ENCODE measurements at places on chromosomes 4 and X.
A peak's percentile ranks its signal among the peaks of the same experiment; 100 is the strongest.

GRCh38 chr4:26861434-26862186, 969 bp downstream of the STIM2 start:
- DNase-seq, result peak; percentile 61

GRCh38 chr4:173076903-173077634, 91.5 kb upstream of the GALNT7 start:
- DNase-seq, result no peak

DNA sequence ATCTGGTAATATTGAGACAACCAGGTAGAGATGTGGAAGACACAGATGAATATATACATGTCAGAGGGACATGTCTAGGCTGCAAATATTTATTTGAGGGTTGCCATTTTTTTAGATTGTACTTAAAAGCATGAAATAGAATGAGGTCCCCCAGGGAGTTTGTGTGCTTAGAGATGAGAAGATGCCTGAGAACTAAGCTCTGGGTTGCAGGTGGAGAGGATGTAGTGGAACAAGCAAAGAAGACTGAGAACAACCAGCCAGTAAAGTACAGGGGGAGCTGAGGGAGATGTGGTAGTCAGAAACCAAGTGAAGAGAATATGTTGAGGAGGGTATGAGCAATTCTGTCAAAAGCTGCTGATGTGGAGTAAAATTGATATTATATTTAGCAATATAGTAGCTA, 95.6 kb upstream of the UNC5C start:
- DNase-seq, result no peak

DNA sequence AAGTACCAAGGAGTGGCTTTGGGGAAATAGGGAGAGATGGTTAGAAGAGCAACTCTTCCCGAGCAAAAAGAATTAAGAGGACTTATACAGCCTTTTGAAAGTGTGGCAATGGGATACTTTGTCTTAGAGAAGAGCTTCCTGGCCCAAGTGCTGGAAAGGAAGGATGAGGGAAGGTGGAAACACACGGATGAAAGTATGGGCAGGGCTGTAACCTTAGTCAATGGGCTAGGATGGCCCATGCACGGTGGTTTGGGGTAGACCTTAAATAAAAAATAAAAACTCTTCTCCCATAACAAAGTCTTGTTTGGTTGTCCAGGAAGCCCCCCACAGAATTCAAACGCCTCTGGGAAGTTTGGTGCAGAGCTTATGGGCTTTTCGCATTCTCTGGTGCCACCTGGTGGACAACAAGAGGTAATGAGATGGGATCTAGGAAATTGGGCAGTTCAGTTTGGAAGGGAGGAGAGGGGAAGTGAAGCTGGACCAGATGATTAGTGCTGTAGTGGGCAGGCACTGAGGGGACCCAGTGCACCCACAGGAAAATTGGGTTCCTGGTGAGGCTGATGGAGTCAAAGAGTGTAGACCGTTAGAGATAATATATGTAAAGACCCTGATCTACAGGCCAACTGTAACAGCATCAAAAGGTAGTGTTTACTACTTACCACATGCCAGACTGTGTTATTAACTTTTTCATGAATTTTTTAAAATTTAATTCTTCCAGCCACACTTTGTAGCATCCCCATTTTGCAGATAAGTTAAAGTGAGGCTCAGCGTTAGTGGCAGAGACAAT, 13.8 kb upstream of the ENOX2 start:
- no peak for DNase-seq

- DNase-seq, result no peak
These were observed 242.7 kb downstream of the MID1IP1 start for GRCh38 chrX:39043838-39044550.

GRCh38 chrX:1244164-1245076, 24.2 kb upstream of the CSF2RA start:
- no peak for DNase-seq

DNA sequence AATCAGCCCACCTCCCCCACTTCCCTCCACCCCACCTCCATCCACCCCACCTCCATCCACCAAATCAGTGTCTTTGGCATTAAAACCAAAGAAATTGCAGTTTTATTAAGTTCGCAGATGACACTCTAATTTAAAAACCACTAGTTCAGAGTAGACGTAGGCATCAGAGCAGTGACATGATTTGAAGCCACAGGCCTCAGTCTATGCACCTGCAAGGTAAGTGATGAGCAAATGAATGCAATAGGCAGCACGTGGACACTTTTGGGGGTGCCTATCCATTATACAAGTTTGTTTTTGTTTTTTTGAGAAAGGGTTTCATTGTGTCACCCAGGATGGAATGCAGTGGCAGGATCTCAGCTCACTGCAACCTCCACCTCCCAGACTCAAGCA, 88.0 kb upstream of the TRIM2 start:
- peak; percentile 24 for DNase-seq

DNA sequence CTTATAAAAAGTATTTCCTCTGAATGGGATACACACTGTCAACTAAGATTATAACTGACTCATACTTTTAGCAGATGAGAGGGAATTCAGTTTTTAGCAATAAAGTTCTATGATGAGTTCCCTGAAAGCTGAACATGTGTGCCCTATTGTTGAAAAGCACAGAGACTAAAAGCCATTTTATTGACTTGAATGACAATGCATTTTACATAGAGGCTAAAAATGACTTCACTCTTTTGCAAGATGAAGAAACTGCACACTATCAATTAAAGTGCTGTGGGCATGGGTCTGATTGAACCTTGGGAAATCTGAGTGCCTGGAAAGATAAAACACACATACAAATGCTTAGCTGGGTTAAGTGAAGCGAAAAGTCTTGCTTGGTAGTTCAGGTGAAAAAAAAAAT, 633.4 kb downstream of the PDHA2 start:
- no peak for DNase-seq

- no peak for DNase-seq
These were observed 95.1 kb upstream of the IQCM start for GRCh38 chr4:149910604-149911350.

- no peak for DNase-seq
These were observed 454.3 kb upstream of the PCDH10 start for GRCh38 chr4:132694775-132695174.

- DNase-seq, result no peak
These were observed 47.0 kb upstream of the MID1IP1 start for GRCh38 chrX:38754102-38754790.

- DNase-seq, result no peak
These were observed 91.4 kb upstream of the UCP1 start for GRCh38 chr4:140659943-140660700.

Measured in T-helper 22 cell (primary cell).